Dermis microvascular lymphatic vessel endothelial cell (primary cell): ENCODE measurements at places on chromosomes 1 and 21. TPM values are rescaled to one million over a fixed set of nuclear protein-coding genes. Genes with fewer than 3 reads are reported as not detected.

- DNase-seq: no peak
These were observed 742 bp upstream of the HSPA13 start for GRCh38 chr21:14383596-14384180.

- DNase-seq: peak; percentile 79
These were observed 44.6 kb downstream of the TOR3A start for GRCh38 chr1:179126338-179127060.

GRCh38 chr1:114741963-114742746 is 15.6 kb downstream of the CSDE1 start:
- no peak for DNase-seq

The SH2D1B gene
- 0.13 TPM in 1 of 2 replicates, not detected in the other for total RNA-seq

- DNase-seq: no peak
These were observed 329.8 kb downstream of the RPS6KC1 start for GRCh38 chr1:213380865-213381264.

DNA sequence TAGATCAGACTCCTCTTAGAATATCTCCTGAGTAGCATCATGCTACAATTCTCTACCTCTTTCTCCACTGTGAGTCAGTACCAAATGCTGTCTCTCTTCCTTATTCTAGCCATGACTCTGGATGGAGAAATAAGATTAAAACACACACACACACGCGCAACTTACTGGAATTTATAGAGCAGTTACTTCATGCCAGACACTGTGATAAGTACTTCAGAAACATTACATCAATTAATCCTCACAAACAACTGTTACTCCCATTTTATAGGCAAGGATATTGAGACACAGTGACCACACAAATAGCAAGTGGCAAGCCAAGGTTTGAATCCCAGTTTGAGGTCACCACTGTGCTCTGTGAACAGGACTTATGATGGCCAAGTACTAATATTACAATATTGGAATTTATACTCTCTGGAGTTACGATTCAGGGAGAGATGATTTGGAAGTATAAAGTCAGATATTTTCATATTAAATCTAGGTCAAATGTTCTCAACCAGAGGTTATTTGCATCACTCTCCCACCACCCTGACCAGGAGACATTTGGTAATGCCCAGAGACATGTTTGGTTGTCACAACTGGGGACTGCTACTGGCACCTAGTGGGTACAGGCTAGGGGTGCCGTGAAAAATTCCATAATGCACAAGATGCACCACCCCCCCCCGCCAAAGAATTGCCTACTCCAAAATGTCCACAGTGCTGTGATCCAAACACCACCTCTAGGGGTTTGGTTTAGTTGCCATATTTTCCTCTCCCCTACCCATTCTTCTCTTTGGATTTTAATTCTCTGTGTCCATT is 221.6 kb downstream of the LTN1 start:
- DNase-seq: no peak

The CSF3R gene
- total RNA-seq: not detected in 2 replicates

The NECTIN4 gene
- total RNA-seq: under 0.01 and 0.26 TPM in 2 replicates
